Endodermal cell (in vitro differentiated cells): ENCODE measurements at places on chromosomes 13 and 19. TPM values are rescaled to one million over a fixed set of nuclear protein-coding genes. Genes with fewer than 3 reads are reported as not detected.
A peak's percentile ranks its signal among the peaks of the same experiment; 100 is the strongest.

PABPC3 gene
- 0.35 and 0.38 TPM in 2 replicates for total RNA-seq

GRCh38 chr19:10769533-10770491, 51.9 kb downstream of the DNM2 start:
- DNase-seq, result peak; percentile 59
- peaks cover 29% of the 10 kb centered on the region for H3K36me3 ChIP-seq
- no peaks in the 10 kb centered on the region for H3K27me3 ChIP-seq
- H3K4me3 ChIP-seq, result no peak overlapping the region
- H3K27ac ChIP-seq, result peak overlapping the region; percentile 53

DNA sequence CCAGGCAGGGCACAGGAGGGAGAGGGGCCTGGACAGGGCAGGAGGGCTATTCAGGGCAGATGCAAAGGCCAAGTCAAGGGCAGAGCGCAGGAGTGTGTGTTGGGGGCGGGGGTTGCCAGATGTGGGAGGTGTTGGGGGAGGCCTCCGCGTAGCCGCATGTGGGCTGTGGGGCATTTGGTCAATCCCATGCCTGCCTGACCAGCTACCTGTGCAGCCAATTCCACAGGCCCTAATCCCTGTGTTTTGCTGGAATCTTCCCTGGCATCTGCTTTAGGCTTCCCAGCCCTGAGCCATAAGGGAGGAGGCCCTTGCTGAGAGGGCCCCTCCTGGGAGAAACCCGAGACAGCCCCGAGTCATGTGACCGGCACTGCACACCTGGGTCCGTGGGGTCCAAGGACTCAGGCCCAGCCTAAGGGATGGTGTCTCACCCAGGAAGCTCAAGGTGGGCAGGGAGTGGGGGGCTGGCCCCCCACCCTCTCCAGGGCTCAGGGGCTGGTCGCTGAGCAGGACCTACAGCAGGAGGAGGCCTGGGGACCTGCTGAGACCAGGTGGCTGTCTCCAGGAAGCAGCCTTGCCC, 20.3 kb downstream of the RFX1 start:
- H3K4me3 ChIP-seq, result no peak overlapping the region
- H3K27ac ChIP-seq, result no peak overlapping the region
- no peak for DNase-seq
- peaks cover 3% of the 10 kb centered on the region for H3K36me3 ChIP-seq
- no peaks in the 10 kb centered on the region for H3K4me1 ChIP-seq

SIAH3 gene
- not detected in 2 replicates for total RNA-seq

CNN1 gene
- 12.8 to 21.1 TPM (median 14.3 TPM) in 3 replicates for total RNA-seq

GRCh38 chr19:55694656-55695491, 19.8 kb downstream of the EPN1 start:
- H3K27me3 ChIP-seq, result no peaks in the 10 kb centered on the region
- peaks cover 44% of the 10 kb centered on the region for H3K36me3 ChIP-seq
- no peaks in the 10 kb centered on the region for H3K4me1 ChIP-seq
- no peak overlapping the region for H3K27ac ChIP-seq
- no peak overlapping the region for H3K4me3 ChIP-seq

SLITRK1 gene
- total RNA-seq, result 0.11 and 0.18 TPM in 2 replicates

DNA sequence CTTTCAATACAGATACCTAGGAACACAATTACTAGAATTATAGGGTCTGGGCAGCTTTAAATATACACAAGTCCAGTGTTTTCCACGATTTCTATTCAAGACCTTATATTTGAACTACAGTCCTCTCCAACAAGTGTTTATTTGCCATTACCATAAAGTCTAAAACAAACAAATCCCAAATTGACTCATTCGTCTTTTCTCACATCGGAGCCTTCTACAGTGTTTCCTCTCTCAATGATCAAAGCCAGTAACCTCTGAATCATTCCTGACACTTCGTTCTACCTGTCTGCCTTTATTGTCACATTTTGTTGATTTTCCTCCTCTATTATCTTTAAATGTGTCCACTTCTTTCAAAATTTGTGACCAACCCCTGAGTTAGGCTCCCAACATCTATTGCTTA, 1356.5 kb upstream of the SLC10A2 start:
- peaks cover 5% of the 10 kb centered on the region for H3K4me1 ChIP-seq
- no peak overlapping the region for H3K4me3 ChIP-seq
- no peak overlapping the region for H3K27ac ChIP-seq

DNA sequence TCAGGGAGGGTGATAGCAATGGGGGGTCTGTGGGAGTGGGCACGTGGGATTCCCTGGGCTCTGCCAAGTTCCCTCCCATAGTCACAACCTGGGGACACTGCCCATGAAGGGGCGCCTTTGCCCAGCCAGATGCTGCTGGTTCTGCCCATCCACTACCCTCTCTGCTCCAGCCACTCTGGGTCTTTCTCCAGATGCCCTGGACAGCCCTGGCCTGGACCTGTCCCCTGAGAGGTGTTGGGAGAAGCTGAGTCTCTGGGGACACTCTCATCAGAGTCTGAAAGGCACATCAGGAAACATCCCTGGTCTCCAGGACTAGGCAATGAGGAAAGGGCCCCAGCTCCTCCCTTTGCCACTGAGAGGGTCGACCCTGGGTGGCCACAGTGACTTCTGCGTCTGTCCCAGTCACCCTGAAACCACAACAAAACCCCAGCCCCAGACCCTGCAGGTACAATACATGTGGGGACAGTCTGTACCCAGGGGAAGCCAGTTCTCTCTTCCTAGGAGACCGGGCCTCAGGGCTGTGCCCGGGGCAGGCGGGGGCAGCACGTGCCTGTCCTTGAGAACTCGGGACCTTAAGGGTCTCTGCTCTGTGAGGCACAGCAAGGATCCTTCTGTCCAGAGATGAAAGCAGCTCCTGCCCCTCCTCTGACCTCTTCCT, 9.3 kb upstream of the CEACAM7 start:
- DNase-seq, result peak; percentile 15
- H3K4me3 ChIP-seq, result no peak overlapping the region
- no peak overlapping the region for H3K27ac ChIP-seq
- no peaks in the 10 kb centered on the region for H3K4me1 ChIP-seq
- no peaks in the 10 kb centered on the region for H3K36me3 ChIP-seq
- H3K27me3 ChIP-seq, result no peaks in the 10 kb centered on the region
